Suprapubic skin (tissue), 4 donors: ENCODE measurements at places on chromosomes 5 and 9. TPM values are rescaled to one million over a fixed set of nuclear protein-coding genes. Genes with fewer than 3 reads are reported as not detected.

GRCh38 chr5:78765756-78766411 lies 117.3 kb upstream of the LHFPL2 start:
- no peak for DNase-seq

GRCh38 chr5:36236801-36237200 lies 4.9 kb downstream of the NADK2 start:
- DNase-seq, result no peak

ADCY2 gene
- total RNA-seq, result 2.6 TPM

DNA sequence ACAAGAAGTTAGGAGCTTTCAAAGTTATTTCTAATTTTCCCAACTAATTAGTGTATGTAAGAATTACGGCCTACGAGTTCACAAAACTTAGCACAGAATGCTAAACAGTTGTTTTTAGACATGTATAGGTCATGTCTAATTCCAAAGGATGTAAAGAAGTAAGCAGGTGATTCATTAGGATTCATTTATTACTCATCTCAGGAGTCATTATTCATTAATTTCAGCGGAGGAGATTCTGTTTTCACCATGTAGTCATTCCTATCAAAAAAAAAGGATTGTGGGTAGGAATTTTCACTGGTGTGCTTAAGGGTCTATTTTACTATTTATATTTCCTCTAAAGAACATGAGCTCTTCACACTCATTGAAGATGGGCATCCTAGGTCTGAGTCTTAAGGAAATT lies 532.2 kb downstream of the ACTL7B start:
- DNase-seq, result no peak

DNA sequence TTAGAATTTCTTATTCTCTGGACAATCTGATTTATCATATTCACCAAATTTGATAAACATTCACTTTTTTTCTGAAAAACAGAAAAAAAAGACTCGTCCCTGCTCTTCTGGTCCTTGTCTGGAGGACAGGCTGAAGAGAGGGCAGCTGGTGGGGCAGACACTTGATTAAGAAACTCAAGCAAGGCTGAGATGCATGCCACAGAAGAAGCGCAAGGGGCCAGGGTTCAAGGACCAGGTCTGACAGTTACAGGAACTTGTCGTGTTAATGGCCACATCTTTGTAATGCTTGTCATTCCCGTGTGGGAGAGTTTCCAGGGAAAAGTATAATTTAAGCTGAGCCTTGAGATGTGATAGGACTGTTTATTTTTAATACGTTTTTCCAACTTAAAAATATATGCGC lies 40.6 kb upstream of the SHB start:
- no peak for DNase-seq

DNA sequence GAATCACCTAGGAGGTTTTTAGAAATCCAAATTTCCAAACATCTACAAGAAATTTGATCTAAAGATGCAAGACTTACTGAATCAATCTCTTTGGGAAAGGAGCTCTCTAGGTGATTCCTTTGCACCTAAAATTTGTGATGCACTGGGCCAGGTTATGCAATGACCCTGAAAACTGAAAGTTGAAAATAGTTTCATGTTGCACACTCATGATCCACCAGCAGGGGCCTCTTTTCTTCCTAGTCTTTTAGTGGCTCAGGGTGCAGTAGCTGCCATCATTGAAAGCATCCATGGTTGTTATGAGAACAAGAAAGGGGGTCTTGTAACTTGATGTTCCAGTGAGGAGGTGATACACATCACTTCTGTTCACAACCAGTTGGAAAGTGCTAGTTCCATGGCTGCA lies 486.8 kb downstream of the PSAT1 start:
- DNase-seq, result no peak

SLC35D2 gene
- total RNA-seq, result 16.7 TPM

CDH10 gene
- total RNA-seq, result not detected

GDA gene
- 0.16 TPM for total RNA-seq

- no peak for DNase-seq
Observed at GRCh38 chr5:107874795-107875194, 204.1 kb upstream of the EFNA5 start.

- no peak for DNase-seq
Observed at GRCh38 chr5:143435210-143435657, 31.7 kb upstream of the NR3C1 start.

GRCh38 chr9:7056254-7056653 lies 298.5 kb downstream of the KDM4C start:
- DNase-seq, result no peak

SIT1 gene
- not detected for total RNA-seq

TNFSF15 gene
- total RNA-seq, result 1.4 TPM

GRCh38 chr5:137487600-137487999 lies 11.5 kb downstream of the SPOCK1 start:
- peak; percentile 76 for DNase-seq

- peak; percentile 66 for DNase-seq
Observed at GRCh38 chr9:114289571-114290481, 33.1 kb upstream of the ORM1 start.

AIF1L gene
- total RNA-seq, result 15.2 TPM

BTNL8 gene
- not detected for total RNA-seq

NCBP1 gene
- total RNA-seq, result 43.9 TPM

DNA sequence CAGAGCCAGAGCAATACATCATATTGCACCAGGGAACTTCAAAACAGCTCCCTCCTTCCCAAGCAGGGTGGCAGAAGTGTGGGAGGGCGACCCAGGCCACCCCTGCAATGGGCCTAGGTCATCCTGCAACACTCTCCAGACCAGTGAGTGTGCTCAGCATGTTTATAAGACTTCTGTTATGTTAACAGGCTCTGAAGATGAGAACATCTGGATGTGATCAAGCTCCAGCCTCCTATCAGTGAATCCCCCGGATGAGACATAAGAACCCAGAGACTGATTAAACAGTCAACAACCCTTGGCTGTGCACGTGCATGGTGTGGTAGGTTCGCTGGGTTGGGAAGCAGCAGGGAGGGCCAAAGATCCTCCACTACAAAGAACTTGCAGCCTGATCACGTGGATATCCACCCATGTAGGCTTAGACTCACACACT lies 63.3 kb downstream of the ABCA1 start:
- DNase-seq, result no peak

DNA sequence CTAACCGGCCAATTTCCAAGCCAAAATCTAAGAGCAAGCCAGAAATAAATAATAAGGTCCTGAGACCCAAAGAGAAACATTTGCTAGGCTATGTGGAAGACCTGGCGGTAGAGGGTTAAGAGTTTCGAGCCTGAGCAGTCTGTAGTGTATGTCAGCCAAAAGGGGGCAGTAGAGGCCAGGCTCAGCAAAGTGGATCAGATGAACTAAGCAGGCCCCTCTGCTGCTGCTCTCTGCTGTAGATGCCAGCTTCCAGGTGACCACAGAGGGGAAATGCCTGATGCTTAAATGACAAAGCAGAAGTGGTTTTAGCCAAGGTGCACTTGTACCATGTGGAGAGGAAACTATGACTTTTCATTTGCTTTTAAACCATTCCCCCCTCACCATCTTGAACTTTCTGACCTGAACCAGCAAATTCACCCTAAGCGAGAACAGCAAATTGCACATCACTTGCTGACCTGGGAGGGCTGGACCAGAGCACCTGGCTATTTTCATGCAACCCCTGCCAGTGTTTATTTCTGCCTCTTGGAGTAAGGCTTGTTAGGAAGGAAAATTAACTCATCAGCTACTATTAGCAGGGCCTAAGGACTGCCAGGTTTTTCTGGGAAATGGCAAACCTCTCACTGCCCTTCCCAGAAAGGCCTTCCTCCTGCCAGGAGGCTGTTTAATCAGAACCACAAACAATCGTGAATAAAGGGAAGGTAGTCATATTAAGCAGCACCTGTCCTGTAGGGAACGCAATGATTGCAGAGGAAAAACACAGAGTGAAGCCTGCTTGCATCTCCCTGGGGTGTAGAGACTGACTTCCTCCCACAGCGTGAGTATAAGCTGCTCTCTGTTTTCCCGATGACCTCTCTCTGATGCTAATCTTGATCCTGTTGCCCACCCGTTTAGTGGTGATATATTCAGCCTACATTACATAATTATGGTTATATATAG lies 818.2 kb downstream of the TLR4 start:
- DNase-seq, result no peak

SLCO6A1 gene
- total RNA-seq, result not detected

DNA sequence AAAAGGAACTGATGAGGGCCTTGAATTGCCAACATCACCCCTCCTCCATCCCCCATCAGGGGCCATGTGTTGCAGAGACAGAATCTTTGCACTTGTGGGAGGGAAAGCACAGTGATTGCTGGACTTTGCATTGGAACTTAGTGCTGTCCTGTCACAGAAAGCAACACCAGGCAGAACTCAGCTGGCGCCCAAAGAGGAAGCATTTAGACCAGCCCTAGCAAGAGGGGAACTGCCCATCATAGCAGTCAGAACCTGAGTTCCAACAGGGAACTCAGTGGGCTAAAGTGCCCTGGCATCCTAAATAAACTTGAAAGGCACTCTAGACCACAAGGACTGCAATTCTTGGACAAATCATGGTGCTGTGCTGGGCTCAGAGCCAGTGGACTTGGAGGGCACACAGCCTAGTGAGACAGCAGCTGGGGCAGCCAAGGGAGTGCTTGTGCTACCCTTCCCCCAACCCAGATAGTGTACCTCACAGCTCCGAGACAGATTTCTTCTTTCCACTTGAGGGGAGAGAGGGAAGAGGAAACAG lies 128.1 kb downstream of the ACTL7B start:
- DNase-seq, result no peak

- DNase-seq, result no peak
Observed at GRCh38 chr9:91431485-91431884, 7.9 kb upstream of the NFIL3 start.

INSYN2B gene
- 0.53 TPM for total RNA-seq

DNA sequence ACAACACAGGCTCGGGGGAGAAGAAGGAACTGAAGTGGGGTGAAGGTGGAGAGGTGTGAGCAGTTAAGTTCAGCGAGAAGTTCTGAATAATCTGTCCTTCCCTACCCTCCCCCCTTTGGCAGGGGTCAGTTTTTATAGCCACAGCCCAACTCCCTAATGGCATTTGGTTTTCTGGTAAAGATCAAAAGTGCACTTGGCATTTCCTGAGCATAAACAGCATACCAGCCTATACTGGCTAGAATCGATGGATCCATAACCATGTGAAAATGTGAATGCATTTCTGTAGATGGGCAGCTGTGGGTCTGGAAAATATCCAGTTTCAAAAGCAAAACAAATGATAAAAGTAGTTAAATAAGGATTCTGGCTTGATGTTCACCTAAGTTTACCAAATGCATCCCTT lies 410.9 kb downstream of the PLK2 start:
- DNase-seq, result no peak

- no peak for DNase-seq
Observed at GRCh38 chr5:4383102-4383501, 757.0 kb upstream of the ADAMTS16 start.

PCDHGA8 gene
- 1.6 TPM for total RNA-seq
